ENCODE measurements at places on chromosomes 7 and 10.

- no peak for DNase-seq
Measured at GRCh38 chr10:7412928-7413282, 2.1 kb upstream of the SFMBT2 start.

- no peak for DNase-seq
Measured at GRCh38 chr7:130324306-130324943, 20.2 kb upstream of the CPA5 start.

DNA sequence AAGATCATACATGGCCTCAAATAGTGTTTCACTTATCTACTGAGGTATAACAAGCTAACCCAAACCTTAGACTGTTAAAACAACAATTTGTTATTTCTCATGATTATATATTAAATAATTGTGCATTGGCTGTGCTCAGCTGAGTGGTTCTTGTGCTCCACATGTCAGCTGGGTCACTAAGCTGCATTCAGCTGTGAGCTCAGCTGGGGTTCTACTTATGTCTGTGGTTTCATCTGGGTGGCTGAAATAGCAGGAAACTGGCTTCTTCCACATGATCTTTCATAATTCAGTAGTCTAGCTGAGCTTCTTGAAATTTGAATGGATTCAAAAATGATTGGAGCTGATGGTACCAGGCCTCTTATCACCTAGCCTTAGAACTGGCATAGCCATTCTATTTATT, 181.8 kb upstream of the CSTF2T start:
- no peak for DNase-seq

DNA sequence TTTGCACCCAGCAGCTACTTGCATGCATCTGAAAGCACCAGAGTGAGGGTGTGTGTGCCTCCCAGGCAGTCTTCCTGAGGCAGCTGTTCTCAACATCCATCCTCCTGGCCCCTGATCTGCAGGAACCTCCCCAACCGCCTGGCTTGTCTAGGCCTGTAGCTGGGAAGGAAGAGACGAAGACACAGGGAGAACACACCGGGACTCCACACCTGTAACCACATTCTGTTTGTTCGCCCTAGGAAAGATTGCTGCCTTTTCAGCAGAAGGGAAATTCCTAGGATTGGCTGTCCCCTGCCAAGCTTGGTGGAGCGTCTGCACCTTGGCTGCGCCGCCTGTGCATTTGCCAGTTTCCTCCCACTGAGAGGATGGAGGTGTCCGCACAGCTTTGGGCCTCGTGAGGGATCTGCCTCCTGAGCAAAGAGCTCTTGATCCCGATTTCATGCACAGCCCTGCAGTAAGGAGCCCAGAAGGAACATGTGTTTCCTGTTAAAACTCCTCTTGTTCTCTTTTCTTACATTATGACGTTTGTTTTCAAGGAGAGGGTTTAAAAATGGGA, 154.6 kb downstream of the TPST1 start:
- DNase-seq = no peak

- no peak for DNase-seq
Measured at GRCh38 chr10:20034732-20035131, 218.5 kb downstream of the PLXDC2 start.

DNA sequence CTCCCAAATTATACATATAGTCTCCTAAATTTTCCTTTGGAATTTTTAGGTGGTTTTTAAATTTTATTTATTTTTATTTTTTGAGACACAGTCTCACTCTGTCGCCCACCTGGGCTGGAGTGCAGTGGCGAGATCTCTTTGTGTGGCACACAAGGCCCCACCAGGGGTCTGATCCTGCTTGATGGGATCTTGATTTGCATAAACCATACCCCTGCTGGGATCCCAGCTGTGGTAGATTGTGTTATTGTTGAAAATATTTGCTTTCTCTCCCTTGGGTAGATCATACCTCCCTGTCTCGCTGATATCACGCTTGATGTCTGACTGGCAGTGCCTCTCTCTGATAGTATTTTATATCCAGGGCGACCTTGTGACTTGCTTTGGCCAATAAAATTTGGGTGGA, 5.6 kb upstream of the MUC3A start:
- no peak for DNase-seq

DNA sequence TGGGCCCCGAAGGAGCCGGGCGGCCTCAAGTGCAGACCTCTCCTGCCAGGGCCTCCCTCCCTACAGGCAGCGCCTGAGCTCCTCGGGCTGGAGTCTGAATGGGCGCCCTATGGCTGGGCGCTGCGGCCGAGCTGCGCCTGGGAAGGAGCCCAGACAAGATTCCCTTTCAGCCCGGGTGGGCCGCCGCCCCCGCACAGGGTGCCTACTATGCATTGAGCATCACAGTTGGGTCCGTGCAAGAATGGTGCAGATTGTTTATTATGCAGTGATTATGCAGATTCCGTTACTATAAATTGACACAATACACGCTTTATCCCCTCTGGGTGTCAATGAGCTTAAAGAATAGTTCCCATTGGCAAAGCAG, 77.2 kb upstream of the PDGFA start:
- DNase-seq = no peak

DNA sequence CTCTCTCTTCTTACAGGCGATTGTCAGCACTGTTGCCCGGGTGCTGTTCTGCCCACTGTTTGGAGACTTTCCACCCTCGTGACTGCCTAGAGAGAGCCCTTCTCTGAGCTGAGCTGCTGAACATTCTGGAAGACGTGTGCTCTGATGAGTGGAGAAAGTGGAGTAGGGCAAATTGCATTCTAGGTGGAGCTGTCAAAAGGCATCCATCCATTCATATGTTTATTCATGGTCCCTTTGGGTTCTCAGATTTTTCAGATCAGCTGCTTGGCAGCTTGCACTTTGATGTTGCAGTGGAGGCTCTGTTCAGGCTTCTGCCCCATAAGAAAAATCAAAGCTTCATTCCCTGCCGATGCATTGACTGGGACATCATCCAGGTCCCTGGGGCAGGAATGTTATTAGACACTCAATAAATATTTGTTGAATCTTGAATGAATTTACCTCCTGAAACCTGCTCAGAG, 120.7 kb upstream of the EEPD1 start:
- DNase-seq = no peak

GRCh38 chr7:70307544-70308106, 709.4 kb downstream of the AUTS2 start:
- DNase-seq = no peak

GRCh38 chr7:17623546-17624185, 316.6 kb downstream of the SNX13 start:
- no peak for DNase-seq

GRCh38 chr7:127986581-127987521, 44.4 kb downstream of the LRRC4 start:
- no peak for DNase-seq

DNA sequence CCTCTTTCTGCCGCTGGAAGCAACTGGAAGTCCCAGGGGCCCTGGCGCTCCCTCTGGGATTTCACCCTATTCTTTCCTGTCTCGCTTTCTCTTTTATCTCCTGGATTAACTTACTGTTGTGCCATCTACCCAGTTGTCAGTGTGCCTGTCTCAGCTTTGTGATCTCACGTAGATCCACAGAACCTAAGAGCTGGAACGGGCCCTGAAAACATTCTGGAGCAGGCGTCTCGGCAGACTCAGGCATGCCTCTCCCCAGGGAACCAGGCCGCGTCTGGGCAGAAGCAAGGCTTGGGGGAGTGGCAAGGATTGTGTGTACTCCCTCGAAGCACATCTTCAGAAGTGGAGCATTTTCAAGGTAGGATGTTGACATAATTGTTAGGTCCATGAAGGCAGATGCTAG, 87.2 kb downstream of the KCNMA1 start:
- DNase-seq = no peak

DNA sequence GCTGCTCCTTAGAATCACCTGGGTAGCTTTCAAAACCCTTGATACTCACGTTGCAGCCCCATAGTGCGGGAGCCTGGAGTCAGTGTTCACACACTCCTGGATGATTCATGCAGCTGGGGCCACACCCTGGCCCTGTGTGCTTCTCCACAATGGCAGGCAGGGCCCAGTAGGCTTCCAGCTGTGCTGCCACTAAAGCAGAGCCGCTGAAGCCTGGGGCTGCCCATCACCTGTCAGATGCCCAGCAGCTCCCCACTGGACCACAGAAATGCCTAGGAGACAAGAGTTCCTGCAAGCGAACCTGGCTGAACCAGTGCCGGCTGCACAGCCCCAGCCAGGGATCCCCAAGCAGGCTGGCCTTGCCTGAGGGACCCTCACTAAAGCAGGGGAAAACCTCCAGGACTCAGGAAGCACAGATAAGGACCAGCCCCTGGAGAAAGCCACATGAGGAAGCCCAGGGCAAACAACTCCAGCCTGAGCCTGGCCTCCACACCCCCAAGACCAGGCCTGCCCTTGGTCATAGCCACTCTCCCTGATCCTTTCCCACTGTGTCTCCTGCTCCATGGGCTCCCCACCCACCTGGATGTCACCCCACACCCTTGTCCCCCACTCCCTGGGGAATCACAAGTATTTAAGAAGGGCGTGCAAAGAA, 111.9 kb downstream of the GRID1 start:
- DNase-seq = no peak

DNA sequence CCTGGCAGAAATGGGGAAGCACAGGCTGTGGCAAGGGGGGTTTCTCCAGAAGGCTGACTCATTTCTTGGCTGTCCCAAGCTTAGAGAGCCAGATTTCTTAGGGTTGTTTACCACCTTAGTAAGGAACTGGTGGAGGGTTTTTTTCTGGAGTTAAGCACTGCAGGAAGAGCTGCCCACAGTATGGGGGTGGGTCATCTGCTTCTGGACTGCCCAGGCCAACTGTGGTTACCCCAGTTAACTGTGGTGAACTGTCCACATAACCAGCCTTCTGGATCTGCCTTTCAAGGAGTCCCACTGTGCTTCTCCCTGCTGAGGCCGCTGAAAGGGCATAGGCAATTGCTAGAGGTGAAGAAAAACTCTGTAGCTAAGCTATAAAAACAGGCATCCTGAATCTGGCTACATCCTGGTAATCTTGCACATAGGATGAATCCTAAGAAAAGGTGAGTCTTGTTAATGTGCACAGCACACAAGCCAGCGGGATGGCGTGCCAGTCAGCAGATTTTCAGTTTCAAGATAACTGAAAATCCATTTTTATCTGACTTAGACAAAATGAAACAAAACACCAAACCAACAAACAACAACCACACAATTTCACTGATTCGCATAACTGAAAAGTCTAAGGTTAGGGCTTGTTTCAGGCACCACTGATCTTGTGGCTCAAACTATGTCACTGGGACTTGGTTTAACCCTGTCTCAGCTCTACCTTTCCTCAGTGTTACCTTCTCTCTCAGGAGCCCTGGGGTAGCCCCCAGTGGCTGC, 21.6 kb upstream of the TSPAN33 start:
- no peak for DNase-seq

GRCh38 chr10:110827410-110827809, 44.3 kb upstream of the PDCD4 start:
- DNase-seq = no peak

DNA sequence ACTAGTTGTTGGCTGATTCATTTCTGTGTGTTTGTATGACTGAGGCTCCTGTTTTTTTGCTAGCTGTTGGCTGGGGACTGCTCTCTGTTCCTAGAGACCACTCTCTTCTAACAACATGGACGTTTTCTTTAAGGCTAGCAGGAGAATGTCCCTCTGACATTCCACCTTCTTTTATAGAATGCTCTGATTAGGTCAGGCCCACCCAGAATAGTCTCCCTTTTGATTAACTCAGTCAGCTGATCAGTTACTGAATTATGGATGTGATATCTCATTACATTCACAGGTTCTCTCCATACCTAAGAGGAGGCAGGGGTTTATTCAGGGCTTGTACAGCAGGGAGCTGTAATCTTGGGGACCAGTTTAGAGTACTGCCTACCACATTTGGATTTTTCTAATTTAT, 175.6 kb upstream of the RHOBTB1 start:
- DNase-seq = no peak

GRCh38 chr7:140551355-140552239, 72.3 kb upstream of the MKRN1 start:
- DNase-seq = no peak

DNA sequence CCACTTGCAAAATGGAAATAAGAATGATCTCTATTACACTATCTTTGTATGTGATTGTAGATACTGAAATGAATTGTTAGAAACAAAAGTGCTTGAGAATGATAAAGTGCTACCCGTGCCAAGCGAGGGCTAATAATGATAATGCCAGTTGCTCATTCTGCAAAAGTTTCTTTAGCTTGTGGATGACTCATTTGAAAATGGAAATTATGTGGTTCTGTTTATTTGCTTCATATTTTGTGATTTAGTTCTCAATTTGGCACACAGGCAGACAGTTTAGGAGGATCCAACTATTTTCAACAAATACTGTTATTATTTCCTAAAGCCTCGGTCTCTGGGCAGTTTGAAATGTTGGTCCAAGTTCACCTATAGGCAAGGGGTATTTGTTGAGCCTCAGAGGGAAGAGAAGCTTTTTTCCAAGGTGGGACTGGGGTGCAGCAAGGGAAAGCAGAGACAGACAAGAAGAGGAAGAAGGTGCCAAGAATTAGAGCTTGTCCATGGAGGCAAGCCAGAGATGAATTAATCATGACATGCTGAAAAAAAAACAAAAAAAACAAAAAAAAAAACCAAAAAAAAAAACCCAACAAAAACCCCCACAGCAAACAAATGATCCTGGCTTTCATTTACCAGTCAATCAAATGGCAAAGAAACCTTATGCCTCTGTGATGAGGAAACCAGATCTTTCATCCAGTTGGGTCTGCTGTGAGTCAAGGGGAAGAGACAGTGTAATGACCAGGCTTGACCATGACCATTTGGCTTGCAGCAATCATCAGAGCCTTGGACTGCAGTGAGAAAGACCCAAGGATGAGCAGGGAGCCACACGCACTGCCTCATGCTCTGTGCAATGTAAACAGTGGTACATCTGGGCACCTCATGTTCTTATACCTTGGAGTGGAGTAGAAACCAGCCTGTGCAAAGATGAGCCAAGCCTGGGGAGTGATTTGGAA, 285.0 kb upstream of the HABP2 start:
- DNase-seq = no peak
